Fibroblast of the conjunctiva (primary cell): ENCODE measurements at places on chromosomes 12 and 14.

DNA sequence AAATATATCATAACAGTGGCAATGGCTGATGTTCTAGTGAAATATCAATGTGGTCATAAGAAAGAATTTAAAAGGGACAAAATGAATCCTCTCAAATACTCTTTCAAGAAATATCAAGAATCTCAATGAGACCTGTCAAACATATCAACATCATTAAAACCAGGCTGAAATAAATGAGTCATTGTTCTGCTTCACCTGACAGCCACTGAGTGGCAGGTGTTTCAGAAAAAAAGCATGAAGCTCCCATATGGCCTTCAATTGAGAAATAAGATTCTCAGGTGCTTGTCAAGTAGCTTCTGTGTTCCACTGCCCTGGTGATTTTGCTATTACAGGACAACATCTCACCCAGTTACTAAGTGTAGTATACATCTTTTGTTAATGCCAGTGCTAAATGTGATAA lies 21.5 kb downstream of the ANAPC5 start:
- no peak for DNase-seq

GRCh38 chr12:32015036-32015435 lies 55.8 kb downstream of the RESF1 start:
- no peak for DNase-seq

- no peak for DNase-seq
These were observed 16.1 kb downstream of the UBC start for GRCh38 chr12:124898200-124898922.

DNA sequence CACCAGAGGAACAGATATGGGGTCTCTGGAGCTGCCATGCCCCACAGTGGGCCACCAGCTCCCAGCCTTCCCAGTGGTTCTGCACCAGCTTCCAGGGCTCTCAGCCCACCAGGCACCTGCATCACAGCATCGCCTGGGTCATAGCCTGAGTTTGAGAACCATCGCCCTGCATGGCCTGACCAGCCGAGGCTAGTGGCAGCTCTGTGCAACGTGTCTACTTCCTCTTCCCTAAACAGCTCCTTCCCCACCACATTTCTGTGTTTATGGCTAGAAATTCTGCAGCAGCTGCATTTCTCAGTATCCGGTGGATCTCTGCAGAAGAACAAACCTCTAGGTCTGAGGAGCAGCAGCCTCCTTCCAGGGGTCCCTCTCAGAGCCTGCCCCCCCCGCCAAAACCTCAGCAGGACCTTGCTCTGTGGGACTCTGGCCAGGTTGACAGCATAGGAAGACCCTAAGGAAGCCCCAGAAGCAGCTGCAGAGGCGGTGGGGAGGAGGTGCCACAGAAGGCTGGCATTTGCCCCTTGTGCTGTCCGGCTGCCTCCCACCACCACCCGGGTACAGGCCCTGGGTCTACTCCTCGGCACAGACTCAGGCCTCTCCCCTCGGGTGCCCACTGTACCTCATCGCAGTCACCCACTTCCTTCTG lies 47.7 kb downstream of the PSMA6 start:
- no peak for DNase-seq

DNA sequence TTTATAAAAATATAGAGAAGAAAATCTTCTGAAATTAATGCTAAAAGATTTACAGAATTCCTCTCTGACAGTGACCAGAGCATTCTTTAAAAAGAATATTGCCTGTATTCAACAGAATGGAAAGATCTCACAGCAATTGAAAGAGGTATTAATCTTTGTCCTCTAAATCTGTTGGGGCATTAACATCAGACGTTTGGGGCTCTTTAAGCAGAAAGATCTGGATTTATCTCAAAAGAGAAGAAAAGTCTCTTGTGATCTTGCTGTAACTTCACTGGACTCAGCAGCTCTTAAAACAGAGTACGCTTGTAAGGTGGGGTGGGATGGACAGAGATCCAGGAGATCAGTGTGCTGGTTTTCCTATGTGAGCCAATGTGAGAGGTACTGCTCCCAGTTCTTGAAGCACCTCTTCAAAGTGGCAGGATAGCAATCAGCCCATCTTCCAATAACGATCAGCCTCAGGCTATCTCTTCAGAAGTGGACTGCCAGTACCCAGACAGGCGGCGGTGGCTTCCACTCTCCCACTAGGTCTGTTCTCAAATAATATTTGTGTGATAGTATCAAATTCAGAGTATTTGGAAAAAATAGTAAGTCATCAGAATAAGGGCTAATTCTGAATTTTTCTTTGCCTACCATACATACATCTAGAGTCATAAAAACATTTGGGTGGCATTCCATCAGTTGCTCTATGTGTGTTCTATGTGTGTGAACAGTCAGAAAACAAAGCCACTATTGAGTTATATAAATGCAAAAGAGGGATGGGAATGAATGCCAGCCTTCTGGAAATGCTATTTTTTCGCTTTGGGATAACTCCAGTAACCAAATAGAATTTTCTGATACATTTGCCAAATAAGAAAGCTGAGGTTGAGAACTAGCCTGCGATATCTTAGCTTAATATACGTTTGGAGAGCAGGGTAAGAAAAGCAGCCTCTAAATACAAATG lies 237.4 kb upstream of the RGS6 start:
- DNase-seq, result no peak

GRCh38 chr14:93009471-93010129 lies 86.7 kb downstream of the CHGA start:
- no peak for DNase-seq

DNA sequence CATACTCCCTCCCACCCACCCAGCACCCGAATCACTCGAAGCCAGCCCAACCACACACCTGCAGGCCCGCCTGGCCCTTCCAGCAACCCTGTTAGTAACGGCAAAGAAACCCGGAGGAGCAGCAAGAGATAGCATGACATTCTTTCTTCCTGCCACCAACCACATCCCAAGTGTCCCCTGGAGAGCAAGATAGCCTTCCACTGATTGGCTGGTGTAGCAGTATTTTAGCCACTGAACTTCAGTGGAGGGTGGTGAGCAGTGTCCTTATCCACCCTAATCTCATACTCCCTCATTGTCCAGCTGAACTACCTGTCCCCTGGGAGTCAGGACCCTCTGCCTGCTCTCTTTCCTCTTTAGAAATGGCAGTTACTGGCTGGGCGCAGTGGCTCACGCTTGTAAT lies 769 bp upstream of the SLC39A5 start:
- DNase-seq, result no peak

GRCh38 chr14:90408713-90409112 lies 11.9 kb downstream of the CALM1 start:
- DNase-seq, result no peak

DNA sequence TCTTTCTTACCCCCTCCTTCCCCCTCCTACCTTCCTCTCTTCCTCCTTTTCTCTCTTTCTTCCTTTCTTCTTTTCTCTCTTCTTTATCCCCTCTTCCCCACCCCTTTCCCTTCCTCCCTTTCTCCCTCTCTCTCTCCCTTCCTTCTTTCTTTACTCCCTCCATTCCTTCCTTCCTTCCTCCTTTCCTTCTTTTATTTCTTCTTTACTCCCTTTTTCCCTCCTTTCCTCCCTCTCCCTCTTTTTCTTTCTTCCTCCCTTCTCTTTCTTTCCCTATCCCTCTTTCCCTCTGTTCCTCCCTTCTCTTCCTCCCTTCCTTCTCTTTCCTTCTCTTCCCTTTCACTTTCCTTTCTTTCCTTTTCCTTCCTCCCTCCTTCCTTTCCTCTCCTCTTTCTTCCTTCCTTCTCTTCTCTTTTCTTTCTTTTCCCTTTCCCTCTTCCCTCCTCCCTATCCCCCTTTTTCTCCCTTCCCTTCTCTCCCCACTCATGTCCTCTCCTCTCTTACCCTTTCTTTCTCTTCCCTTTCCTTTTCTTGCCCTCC lies 302.3 kb upstream of the TBX3 start:
- DNase-seq, result no peak

DNA sequence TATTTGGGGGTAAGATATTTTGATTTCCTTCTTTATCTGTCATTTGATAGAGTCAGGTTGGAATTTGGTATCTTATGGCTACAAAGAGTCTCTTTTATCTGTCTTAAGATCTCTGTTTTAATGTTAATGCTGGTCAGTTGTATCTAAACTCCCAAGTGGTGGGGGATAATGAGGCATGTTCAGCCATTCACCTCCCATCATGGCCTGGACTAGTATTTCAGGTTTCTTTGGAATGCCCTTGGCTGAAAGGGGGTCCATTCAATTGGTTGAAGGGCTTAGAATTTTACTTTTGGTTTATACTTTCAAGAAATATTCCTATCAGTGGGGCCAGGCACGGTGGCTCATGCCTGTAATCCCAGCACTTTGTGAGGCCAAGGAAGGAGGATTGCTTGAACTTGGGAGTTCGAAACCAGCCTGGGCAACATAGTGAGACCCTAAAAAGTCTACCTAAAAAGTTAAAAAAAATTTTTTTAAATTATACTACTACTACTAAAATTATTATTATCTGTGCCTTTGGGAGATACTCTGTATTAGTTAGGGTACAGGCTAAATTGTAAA lies 4.7 kb downstream of the DGLUCY start:
- DNase-seq, result no peak

DNA sequence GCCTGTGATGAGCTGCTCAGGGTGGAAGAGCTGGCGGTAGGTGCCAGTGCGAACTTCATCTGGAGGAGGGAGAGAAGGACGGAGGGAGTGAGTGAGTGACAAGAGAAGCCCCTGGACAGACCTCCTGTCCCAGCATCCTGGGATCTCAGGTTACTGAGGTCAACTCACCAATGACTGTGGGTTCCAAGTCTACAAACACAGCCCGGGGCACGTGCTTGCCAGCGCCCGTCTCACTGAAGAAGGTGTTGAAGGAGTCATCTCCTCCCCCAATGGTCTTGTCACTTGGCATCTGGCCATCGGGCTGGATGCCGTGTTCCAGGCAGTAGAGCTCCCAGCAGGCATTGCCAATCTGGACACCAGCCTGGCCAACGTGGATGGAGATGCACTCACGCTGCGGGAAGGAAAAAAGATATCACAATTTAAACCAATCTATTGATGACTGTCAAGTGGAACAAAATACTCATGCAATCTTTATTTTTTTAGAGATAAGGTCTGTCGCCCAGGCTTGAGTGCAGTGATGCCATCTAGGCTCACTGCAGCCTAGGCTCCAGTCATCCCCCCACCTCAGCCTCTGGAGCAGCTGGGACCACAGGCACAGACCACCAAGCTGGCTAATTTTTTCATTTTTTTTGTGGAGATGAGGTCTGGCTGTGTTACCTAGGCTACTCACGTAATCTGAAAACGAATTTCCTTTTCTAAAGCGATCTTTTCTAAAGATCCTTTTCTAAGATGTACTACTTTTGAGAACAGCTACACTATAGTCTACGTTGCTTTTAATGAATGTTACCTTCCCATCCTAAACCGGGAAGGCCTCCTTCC lies 1.7 kb downstream of the TUBA1B start:
- no peak for DNase-seq

- DNase-seq, result no peak
These were observed 10.9 kb downstream of the CLIP1 start for GRCh38 chr12:122411537-122411936.

DNA sequence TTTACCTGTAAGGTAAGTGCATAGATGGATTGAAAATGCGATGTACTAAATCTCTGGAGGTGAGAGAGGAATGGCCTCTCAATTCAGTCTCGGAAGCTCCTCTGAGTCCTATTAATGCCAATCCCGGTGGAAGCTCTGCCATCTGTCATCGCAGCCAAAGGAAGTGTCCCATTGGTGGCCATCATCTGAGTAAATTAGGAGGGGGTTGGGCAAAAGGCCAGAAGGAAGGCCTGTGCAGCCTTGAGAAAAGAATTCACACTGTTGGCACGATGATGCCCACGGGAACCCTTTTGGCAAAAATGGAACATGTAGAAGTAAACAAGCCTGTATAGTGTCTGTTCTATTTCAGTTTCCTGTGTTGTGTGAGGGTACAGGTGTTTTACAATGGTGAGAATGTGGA lies 494.8 kb downstream of the NELL2 start:
- no peak for DNase-seq

DNA sequence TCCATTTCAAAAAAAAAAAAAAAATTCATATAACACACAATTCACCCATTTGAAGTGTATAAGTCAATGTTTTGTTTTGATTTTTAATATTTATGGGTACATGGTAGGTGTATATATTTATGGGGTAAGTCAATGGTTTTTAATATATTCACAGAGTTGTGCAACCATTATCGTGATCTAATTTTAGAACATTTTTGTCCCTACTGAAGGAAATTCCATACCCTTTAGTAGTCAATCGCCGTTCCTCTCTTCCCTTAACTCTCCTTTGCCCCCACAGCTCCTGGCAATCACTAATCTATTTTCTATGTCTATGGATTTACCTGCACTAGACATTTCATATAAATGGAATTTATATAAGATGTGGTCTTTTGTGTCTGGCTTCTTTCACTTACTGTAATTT lies 92.8 kb downstream of the TRAFD1 start:
- no peak for DNase-seq

GRCh38 chr14:97848317-97848980 lies 1051.3 kb downstream of the VRK1 start:
- no peak for DNase-seq

DNA sequence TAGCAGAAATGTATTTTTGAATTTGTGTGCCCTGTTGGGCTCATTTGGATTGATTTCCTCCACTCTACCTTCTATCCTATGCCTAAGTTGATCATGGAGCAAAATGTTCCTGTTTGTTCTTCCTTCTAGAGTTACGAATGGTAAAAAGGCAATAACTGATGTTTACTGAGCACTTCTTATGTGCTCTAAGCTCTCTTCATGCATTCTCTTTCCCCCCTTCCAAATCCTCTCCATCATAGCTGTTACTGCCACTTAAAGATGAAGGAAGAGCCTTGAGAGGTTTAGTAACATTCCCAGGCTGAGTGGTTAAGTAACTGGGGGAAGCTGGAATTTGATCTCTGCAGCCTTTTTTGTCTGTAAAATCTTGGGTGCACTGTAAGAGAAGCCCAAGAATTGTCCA lies 60.1 kb downstream of the CHST11 start:
- no peak for DNase-seq

GRCh38 chr14:79543967-79544697 lies 667.2 kb downstream of the DIO2 start:
- DNase-seq, result no peak

DNA sequence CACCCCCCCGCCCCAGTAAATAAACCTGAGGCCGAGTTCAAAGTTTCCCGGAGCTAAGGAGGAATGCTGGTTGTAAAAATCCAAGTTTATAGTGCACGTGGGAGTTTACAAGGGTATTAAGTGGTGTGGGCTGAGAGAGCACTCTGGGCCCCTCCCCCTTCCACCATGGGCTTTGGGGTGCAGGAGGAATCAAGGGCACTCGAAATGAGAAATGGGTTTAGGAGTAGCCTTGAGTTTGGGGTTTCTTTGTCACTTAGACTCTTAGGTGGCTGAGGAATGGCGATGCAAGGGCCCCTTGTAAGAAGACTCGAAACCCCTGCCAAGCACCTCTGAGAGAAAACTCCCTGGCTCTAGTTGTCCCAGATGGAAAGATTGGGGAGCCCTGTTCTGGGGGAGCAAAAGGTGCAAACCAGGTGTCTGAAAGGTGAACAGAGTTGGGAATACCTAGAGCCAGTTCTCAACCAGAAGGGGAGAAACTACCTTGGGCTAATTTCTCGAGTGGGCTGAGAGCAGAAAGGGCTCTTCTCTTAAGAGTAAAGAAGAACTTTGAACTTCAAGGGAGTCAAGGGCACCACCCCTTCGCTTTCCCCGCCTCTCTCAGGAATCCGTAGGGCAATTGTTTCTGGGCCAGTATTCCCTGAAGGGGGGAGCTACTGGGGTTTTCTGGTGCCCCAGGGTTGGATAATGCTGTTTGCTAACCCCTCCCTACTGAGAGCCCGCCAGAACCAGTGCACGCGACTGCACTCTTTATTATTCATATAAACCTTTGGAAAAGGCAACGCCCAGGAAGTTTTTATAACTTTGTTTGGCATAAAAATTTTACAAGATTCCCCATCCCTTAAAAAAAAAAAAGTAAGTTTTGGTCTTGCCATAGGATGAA lies 4.0 kb upstream of the HOTAIR start:
- no peak for DNase-seq

- peak; percentile 14 for DNase-seq
These were observed 201.3 kb downstream of the GPHN start for GRCh38 chr14:66709291-66709690.
